ENCODE measurements at places on chromosomes 3 and 15.

DNA sequence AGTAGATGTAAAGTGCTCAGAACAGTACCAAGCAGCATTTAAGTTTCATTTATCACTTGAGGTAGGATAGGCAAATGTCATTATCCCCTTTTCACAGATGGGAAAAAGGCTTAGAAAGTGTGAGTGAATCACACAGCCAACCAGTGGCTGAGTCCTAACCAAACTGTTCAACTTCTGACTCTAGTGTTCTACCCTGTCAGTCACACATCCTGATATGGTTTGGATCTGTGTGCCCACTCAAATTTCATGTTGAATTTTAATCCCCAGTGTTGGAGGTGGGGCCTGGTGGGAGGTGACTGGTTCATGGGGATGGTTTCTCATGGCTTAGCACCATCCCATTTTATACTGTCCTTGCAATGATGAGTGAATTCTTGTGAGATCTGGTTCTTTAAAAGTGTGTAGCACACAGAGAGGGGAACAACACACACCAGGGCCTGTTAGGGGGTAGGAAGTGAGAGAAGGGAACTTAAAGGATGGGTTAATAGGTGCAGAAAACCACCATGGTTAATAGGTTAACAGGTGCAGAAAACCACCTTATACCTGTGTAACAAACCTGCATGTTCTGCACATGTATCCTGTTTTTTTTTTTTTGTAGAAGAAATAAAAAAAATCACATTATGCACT, 304.7 kb downstream of the SUCLG2 start:
- DNase-seq = no peak

- no peak for DNase-seq
Measured at GRCh38 chr3:185328324-185329004, 34.5 kb upstream of the MAP3K13 start.

DNA sequence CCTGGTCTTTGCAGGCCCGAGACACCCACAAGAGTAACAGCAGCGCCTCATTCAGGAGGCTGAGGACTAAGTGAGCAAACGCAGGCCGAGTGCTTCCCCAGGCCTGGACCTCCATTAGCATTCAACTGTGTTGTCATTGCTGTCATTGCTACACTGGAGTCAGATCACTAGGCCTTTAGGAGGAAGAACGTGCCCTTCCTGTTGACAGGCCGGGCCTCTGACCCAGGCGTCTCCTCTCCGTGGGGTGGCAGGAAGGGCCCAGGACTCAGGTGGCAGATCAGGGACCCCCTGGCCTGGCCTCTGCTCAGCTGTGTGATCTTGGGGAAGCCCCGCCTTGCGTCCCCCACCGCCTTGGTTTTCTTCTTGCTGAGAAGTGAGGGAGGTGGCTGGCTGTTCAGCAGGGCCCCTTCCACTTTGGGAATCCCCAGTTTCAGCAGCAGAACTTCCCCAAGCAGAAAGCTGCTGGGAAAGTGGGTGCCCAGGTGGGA, 19.1 kb downstream of the ZDHHC19 start:
- no peak for DNase-seq

DNA sequence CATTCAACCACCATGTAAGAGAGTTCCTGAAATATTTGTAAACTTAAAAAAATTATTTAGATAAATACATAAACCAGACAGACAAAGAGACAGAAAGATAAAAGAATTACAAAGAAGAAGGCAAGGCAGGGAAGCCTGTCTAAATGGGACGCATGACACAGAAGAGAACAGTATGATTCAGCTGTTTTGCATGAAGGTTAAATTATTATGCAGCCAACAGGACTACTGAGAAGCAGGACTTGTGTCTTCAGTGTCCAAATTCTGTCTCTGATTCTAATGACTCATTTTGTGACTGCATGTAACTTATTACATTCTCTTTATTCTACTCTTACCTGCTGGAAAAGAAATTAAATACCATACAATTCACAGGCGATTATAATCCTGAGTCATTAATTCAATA, 340.4 kb upstream of the KCNMB2 start:
- DNase-seq = no peak

GRCh38 chr3:16067837-16068471, 106.5 kb upstream of the GALNT15 start:
- DNase-seq = no peak

DNA sequence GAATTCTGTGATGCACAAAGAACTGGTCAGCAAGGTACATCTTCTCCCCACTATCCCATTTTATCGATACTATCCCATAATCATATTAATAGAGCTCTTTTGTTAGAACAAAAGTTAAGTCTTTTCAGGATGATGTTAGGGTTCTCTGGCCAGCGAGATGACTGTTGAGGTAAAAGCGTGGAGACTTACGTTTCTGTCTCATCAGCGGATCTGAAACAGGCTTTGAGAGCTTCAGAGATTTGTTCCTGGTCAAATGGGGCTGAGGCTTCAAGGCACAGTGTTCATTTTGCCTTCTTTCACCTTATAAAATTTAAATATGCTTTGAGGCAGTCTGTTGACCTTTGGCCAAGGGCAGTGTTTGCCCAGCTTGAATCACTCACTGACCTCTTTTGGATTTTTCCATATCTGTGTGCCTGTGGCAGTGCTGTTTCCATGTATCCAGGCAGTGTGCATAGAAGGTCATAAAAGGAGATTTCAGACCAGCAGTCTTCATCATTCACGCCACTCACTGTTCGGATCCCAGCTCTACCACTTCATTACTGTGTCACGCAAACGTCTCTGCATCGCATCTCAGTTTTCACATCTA, 3.1 kb downstream of the ADAMTSL3 start:
- DNase-seq = no peak

DNA sequence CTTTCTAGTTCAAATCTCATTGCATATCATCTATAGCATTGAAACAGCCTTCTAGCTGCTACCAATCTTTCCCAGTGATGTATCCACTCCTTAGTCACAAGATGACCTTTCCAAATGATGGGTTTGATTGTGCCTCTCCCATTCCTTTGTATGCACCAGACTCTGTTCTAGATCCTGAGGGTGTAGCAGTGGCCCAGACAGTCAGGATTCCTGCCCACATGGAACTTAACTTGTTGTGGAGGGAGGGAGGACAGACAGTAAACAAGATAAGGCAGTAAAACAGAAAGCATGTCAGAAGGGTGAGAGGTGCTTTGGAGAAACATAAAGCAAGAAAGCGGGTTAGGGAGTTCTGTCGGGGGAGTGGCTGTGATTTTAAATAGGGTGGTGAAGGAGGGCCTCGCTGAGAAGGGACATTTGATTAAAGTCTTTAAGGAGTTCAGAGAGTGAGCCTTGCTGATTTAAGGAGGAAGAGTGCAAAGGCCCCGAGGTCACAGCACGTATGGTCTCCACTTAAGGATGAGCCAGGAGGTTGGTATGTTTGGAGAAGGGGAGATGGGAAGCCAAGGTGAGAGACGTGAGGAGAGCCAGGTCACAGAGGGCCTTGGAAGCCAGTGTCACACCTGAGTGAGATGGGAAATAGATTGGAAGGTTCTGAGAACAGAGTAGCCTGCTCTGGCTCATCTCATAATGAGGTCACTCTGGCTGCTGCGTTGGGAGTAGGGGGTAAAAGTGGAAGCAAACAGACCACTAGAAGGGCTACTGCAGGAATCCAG, 38.3 kb downstream of the FAM43A start:
- DNase-seq = no peak

- DNase-seq = no peak
Measured at GRCh38 chr15:73515527-73515926, 72.6 kb downstream of the REC114 start.
